ENCODE measurements at places on chromosomes 12 and 14. TPM values are rescaled to one million over a fixed set of nuclear protein-coding genes. Genes with fewer than 3 reads are reported as not detected.
A peak's percentile ranks its signal among the peaks of the same experiment; 100 is the strongest.

GRCh38 chr12:90323217-90323616 is 614.6 kb upstream of the ATP2B1 start:
- no peak for DNase-seq

Gene MYO1H
- 0.25 TPM for polyA plus RNA-seq

DNA sequence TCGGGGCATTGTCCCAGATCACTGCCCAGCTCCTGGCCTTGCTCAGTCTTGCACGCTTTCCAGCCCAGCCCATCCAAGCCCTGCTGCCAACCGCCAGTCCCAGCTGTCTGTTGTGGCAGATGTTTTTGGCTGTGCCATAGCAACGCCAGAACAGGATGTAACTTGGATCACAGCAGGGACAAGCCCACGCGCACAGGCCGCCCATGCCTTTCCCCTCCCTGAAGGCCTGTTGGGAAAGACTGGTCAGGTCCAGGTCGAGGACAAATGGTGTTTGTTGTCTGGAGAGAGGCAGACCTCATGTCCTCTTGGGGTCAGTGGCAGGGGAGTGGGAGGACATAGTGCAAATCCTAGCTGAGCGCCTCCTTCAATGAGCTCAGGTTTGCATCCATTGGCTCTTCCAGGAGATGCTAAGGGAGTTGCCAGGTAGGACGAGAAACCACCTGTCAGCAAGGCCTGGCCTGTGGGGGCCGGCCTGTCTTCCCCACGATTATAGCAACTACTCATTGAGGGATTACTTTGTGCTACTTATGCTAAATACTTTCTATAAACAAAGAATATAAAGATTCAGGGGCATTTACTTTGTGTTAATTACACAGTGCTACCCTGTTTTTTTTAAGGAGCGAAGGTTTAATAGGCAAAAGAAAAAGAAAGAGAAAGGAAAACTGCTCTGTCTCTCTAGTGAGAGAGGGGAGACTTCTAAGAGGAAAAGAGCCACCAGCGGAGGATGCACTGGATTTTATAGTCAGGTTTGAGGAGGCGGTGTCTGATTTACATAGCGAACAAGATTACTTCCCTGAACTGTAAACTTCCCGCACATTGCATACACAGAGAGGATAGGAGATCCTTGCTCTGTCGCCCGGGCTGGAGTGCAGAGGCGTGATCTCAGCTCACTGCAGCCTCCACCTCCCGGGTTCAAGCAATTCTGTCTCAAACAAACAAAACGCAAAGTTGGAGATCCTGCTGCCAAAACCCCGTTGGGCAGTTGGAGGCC is 42.8 kb upstream of the CORO1C start:
- DNase-seq = peak; percentile 63

- DNase-seq = no peak
Measured at GRCh38 chr14:65506801-65507200, 94.3 kb downstream of the FUT8 start.

GRCh38 chr12:34124608-34125007 is 102.3 kb downstream of the ALG10 start:
- DNase-seq = no peak

DNA sequence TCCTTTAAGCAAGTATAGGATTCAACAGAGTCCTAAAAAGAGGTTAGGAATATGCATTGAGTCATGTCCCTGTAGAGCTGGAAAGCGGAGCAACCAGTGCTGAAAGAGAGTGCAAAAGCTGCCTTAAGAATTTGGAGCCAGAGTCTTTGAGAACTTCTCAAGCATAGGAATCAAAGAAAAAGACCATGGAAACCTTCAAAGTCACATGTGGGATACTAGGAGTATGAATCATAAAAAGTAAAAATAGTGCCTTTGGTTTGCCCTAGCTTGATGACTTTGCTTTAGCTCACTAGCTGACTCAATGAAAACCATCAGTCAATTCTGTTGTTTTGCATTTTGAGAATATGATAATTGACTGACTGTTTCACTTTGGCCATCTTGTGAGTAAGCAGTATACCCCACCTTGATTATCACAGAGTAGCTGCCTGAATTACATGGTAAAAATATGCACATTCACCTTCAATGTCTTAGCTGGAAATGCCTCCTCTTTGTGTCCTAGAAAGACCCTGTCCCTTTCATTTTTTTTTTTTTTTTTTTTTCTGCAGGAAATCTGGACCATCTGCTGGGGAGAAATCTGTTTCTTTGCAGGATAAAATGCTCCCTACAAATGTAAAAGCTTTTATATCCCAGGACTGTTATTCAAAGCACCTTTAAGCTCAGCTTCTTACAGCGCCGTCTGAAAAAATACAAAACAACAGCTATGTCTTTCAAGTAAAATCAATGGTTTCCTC is 248.6 kb upstream of the KRR1 start:
- no peak for DNase-seq

DNA sequence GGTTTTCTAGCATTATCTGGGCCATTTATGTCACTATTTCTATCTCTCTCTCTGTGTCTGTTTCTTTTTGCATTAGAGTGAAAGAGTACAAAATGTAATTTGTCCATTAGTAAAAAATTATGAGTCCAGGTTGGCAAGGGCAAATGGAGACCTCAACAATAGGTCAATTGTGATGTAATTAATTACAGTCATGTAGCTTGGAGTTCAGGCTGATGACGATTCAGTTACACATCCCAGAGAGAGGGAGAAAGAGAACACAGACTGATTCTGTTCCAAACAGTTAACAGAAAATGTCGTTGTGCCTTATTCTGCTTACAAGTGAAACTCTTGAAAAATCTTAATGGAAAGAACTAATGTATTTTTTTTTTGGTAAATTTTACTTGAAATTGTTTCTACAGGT is 83.3 kb downstream of the ATXN7L3B start:
- no peak for DNase-seq

GRCh38 chr12:124450376-124450750 is 117.0 kb downstream of the NCOR2 start:
- DNase-seq = no peak

DNA sequence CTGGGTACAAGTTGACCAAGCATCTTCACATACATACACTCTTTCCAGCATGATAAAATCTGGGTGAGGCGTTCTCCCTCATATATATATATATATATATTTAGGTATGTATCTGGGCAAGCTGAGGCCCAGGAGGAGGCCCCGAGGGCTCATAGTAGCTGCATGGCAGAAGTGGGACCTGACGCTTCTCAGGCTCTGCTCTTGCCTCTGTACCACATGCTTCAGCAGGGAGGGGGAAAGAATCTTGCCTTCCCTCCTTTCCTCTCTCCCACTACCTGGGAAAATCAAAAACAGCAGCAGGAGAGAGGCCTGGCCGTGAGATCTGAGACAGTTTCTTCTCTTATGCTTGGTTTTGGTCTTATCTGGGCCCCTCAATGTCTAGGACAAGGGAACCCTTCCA is 9.2 kb downstream of the PPP1R1A start:
- no peak for DNase-seq

DNA sequence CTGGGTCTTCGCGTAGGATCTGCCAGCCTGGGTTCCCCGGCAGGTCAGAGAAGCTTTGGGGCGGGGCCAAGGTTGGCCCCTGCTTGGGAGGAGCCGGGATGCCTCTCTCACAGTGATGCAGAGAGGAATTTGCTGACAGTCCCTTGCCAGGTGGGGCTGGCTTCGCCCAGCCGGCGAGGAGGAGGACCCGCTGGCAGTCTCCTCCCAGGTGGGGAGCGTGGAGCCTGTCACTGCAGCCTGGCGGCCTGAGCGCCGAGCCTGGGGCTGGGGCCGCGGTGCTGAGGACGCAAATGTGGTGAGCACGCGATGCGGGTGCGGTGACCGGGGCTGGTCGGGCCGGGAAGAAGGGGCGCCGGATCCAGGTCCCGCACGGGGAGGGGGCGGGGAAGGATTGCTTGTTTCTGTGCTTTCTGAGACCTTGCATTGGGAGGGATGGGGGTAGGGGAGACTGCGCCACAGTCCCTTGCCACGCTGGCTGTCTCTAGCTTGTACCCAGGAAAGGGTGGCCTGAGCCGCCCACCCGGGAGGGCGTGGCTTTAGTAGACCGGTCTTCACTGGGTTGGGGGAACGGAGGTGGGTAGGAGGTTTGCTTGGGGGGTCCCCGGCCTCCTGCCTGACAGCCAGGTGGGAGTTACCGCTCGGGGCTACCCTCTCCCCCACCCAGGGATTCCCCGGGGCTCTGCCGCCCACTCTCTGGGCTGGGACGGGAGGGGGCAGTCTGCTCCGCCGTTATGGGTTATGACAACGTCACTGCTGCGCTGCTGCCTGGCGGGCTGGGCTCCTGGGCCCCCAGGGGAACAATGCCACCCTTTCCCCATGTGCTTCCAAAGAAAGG is at the start of gene TMEM63C:
TSS of gene TMEM63C (plus strand) at position 196 of the 835 bp plus-strand sequence. CDS start 37,016 bp downstream, outside the sequence.
- DNase-seq = no peak

- no peak for DNase-seq
Measured at GRCh38 chr12:95997911-95998510, 1.9 kb upstream of the HAL start.

Gene DCP1B
- polyA plus RNA-seq = 11.6 TPM

DNA sequence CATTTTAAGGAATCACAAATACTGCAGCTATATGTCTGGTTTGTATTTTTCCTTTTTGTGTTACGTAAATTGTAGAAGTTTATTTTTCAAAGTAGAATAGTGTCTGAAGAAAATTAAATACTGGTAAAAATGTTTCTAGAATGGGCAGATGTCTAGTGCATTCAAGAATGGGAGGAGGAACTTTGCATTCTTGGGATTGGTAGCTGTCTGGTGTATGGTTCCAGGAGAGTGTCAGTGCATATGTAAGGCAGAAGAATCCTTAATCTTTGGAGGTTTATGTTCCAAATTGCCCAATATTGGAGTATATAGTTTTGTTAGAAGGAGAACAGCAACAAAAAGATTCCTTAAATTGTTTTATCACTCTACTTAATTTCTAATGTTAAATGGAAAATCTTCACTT is 13.5 kb downstream of the PAPOLA start:
- DNase-seq = no peak

DNA sequence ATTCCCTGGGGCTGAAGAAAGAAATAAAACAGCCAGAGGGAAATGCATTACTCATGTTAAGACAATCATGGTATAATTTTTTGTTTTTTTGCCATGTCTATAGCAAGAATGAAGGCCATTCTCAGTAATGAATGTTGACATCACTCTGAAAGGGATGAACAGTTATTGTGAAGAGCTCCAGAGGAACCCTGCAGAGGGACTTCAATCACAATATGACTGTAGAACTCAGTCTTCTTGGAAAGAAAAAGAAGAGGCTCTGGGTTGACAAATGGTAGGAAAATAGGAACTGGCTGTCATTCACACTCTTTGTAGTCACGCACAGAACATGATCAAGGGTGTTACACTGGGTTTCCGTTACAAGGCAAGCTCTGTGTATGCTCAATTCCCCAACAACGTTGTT is 73.8 kb upstream of the DACT1 start:
- no peak for DNase-seq

DNA sequence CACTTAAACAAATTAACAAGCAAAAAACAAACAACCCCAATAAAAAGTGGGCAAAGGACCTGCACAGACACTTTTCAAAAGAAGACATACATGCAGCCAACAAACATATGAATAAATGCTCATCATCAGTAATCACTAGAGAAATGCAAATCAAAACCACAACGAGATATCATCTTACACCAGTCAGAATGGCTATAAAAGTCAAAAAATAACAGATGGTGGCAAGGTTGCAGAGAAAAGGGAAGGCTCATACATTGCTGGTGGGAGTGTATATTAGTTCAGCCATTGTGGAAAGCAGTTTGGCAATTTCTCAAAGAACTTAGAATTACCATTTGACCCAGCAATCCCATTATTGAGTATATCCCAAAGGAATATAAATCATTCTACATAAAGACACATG is 34.6 kb upstream of the NT5DC3 start:
- no peak for DNase-seq
